ENCODE measurements at places on chromosomes 4 and X. TPM values are rescaled to one million over a fixed set of nuclear protein-coding genes. Genes with fewer than 3 reads are reported as not detected.

The SPATA4 gene
- 1.2 TPM for total RNA-seq

The FAAH2 gene
- 6.1 TPM for total RNA-seq

The SHISA3 gene
- 3.7 TPM for total RNA-seq

The UGT2A1 gene
- total RNA-seq, result not detected

The FAM47E gene
- total RNA-seq, result 6.4 TPM

The SATL1 gene
- not detected for total RNA-seq

The MSANTD1 gene
- total RNA-seq, result 1.9 TPM

The CT45A10 gene
- total RNA-seq, result not detected

The SOX3 gene
- total RNA-seq, result not detected

The SMIM31 gene
- total RNA-seq, result 0.83 TPM

The AMBN gene
- total RNA-seq, result not detected

Measured in lower lobe of right lung (tissue), 2 donors.